ENCODE measurements at places on chromosomes 3 and 15.

DNA sequence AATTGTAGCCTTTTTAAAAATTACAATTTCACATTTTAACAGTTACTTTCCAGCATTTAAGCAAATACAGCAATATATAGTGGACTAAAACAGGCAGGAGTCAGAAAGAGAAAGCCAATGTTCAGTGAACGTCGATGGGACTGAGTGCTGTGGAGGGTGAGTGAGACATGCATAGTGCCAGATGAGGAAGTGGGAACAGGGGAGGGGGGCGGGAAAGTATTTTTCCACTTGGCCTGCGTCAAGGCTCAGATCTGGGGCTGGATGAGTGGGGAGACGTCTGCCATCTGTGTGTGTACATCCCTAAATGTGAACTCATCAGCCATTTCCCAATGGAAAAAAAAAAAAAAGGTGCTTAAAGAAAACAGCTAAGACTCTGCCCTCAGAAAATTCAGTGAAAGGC, 19.2 kb upstream of the RAD18 start:
- no peak for DNase-seq

- DNase-seq: no peak
These were observed 453.1 kb downstream of the EPHA3 start for GRCh38 chr3:89560568-89560967.

DNA sequence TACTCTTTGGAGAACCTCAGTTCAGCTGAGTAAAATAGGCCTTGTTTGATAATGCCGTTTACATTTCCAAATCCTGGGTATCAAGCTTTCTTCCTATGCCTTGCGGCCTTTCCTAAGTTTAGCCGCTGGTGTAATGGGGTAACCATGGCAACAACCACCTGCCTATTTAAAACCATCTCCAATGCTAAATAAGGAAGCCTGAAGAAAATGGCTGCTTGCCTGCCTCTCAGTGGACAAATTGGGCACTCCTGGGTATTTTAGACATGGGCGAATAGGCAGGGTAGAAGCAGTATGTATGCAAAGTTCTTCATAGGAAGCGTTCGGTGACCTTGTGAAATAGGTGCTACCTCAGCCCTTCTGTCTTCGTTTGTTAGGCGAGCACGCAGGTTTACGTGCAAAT, 122.7 kb downstream of the DGKG start:
- DNase-seq: no peak

DNA sequence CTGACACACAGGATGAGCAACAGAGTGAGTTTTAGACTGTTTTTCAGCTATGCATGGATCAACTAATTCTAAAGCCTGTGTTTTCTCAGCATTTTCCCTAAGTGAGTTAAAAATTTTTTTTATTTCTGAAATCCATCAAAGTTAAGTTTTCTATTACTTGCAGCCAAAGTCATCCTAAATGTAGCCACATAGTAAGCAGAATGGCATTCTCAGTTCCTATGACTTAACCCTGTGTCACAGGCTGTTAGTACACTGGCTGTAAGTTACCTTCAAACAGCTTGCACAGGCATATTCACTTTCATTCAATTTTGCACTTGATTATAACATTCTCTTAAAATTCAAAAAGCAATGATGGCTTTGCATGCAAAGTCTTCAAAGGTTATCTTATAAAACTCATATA, 368.2 kb downstream of the OCA2 start:
- DNase-seq: no peak
